Activated CD4-positive, alpha-beta memory T cell treated with anti-CD3 and anti-CD28 coated beads for 36 hours (primary cell): ENCODE measurements at places on chromosomes 5 and 9.

- no peak for DNase-seq
Observed at GRCh38 chr5:57439601-57440000, 43.0 kb downstream of the ACTBL2 start.

- peak; percentile 22 for DNase-seq
Observed at GRCh38 chr5:172881691-172882370, 47.8 kb downstream of the ERGIC1 start.

GRCh38 chr9:734831-735511 is 106.5 kb upstream of the DMRT1 start:
- DNase-seq, result no peak

GRCh38 chr9:137127301-137128157 is 11.4 kb upstream of the GRIN1 start:
- peak; percentile 50 for DNase-seq

- no peak for DNase-seq
Observed at GRCh38 chr5:179839328-179840256, 18.9 kb downstream of the SQSTM1 start.

- DNase-seq, result no peak
Observed at GRCh38 chr9:93231121-93231694, 47.3 kb downstream of the WNK2 start.

DNA sequence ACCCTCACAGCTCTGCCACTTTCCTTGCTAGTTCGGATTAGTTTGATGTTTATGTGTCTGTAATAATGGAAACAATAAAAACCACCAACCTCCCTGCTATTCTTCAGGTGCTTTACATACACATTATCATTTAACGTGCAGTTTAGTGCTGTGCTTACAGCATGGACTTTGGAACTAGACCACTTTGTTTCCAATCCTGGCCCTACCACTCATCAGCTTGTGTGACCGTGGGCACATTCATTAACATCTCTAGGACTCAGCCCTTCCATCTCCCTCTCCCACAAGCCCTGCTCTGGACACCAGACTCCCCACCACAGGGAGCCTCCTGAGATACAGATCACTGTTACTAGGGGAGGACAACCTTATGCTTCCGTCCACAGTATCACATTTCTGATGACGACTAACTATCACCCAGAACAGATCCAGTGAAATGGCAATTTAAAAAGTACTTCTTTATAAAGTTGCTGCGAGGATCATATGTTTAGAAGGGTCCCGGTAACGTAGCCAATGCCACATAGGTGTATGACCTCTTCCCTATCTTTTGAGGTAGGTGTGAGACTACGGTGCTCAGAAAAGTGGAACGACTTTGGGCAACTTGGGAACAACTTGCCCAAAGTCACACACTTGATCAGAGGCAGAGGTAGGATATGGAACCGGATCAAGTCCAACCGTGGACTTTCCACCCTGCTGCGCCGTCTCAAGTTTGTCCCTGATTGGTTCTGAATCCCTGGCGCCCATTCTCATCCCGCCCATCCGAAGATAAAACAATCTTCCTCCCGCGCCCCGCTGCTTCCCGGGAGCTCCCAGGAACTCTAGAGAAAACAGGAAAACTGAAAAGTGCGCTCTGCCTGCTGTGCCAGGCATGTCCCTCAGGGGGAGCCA is 132.4 kb upstream of the NIPBL start:
- no peak for DNase-seq

DNA sequence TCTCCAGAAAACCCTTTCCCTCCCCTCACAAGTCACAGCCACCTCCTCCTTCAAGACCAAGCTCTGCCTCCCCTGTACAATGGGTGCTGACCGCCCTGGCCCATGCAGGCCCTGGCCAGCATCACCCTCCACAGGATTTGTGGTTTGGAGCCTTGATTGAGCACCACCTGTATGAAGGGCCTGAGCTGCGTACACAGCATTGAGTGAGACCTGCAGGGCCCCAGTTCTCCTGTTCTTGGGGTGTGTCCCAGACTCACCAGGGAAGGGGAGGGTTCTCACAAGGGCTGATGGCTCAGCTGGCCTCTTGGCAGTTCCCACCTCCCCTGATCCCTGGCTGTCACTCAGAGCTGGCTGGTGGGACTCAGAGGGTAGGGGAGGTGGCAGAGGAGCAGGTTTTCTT is 63.7 kb upstream of the IER5L start:
- no peak for DNase-seq
